NCI-H345 (cell line): ENCODE measurements at places on chromosomes 11 and 22.

DNA sequence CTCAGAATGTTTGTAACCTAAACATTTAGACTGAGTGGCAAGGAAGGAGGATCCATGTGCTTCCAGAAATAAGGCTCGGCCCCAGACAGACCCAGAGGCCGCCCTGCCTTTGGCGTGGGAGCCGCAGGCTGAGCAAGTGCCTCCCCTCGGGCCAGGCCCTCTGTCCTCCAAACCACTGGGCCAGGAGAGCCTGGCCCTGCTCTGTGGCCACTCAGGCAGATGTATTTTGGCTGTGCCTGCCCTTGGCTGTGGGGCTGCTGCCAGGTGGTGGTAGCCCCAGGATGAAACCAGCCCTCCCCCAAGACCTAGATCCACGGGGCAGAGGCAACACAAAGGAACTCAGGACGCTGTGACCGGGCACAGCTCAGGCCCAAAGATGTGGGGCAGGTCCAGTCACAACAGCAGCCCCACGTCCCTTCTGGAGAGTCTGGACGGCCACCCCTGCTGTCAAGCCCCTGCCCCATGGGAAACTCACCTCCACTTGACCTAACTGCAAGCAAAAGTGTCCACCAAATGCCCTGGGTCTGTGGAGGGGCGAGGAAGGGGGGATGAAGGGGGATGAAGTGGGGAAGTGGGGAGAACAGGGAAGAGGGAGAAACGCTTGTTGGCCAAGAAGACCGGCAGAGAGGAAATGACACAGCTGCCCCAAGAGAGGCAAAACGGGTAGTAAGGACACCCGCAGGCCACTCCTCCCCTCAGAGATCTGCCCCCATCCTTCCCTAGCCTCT lies 24.0 kb downstream of the PISD start:
- DNase-seq: no peak

- DNase-seq: no peak
Observed at GRCh38 chr11:95487391-95487790, 256.4 kb upstream of the SESN3 start.

DNA sequence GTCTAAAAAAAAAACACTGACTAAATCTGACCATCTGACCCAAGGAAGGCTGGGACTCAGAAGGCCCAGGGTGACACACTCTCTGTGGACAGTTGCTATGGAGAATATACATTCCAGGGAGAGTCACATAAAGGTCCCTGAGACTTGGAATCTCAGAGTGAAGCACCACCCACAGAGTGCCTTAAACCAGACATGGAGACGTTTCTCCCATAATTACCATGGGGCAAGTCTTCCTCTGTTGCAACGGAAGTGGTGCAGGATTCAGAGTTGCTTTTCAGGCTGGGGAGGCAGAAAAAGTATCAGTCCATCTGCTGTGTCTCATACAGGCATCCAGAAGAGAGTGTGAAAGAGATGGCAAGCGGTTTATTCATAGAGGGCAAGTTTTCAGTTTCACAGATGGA lies 58.7 kb upstream of the SLN start:
- DNase-seq: no peak

DNA sequence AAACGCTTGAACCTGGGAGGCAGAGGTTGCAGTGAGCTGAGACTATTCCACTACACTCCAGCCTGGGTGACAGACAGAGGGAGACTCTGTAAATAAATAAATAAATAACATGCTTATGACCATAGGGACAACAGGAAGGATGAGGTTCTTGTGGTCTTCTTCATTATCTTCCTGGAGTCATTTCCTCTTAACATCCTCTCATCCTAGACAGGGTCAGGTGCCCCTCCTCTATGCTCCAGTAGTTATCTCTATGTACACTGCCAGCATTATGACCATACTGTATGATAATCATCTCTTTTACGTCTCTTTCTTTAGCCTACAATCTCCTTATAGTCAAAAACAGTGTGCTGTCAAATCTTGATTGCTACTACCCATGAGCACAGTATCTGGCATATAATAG lies 17.7 kb downstream of the RAB30 start:
- no peak for DNase-seq

DNA sequence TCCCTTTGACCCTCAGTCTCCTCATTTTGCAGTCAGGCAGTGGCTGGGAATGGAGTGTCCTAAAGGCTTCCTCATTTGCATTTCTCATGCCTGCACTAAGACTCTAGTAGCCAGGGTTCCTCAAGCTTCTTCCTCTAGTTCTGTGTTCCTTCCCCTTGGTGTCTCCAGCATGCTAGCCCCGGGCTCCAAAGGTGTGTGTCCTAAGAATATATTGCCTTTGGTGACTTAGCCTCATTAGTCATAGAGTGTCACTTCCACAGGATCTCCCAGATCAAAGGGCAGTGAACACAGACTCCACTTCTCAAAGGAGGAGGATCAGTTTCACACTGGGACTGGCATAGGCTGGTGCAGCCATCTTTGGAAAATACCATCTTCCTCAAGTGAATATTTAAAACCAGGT lies 21.4 kb upstream of the ACER3 start:
- DNase-seq: no peak

DNA sequence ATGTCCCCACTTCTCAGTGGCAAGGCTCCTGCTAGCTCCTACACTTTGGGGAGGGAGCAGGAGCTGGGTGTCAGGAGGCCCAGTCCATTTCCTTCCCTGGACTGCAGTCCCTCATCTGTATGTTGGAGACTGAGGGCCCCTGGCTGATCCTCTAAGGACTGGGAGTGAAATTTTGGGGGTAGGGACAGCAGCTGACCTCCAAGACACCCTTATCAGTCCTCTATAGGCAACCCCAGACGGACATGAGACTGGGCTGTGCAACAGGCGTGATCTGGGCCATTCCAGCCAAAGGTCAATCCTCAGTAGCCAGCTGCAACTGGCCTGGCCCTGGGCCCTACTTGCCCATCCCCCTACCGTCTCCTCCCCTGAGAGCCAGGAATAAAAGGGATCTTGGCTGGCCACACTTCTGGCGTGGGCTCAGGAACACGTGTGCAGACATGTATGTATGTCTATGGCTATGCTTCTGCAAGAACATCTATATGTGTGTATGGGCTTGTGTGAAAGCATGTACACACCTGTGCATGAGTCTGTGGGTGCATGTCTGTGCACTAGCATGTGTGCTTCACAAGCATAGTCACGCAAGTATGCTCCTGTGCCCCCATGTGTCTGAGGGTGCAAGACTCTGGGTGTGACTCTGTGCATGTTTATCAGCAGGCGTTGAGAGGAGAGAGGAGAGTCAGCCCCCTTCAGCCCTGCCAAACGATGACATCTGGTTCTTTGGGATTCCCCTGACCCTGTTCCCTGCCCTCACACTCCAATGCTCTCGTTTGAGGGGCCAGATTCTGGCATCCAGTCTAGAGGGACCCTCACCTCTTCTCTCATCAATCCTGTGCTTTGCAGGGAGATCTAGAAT lies 24.6 kb upstream of the DGAT2 start:
- DNase-seq: no peak

DNA sequence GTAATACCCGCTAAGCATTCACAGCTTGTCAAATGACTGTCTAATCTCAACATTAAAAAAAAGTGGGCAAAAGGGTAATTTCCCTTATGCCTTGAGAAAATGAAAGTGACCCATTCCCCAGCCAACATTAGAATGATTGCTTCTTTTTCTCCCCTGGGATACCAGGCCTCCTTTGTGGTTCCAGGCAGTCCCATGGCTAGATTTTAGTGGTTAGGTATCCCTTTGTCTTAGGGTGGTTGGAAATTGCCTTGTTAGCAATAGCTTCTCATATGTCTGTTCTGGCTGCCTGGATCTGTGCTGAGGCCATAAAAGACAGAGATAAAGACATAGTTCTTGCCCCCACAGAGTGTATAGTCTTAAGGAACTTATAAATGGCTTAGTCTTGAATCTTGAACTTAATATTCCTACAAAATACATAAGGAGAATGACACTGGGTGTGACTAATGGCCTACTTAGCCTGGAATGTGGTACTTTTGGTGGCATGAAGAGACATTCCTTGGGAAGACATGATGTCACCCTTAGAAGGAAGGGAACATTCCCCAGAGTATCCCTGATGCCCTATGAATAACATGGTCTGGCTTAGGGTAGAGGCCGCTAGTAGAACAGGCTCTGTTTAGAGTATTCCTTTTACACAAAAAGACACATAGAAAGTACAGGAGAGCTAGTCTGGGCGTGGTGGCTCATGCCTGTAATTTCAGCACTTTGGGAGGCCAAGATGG lies 90.3 kb downstream of the ZBTB16 start:
- no peak for DNase-seq

DNA sequence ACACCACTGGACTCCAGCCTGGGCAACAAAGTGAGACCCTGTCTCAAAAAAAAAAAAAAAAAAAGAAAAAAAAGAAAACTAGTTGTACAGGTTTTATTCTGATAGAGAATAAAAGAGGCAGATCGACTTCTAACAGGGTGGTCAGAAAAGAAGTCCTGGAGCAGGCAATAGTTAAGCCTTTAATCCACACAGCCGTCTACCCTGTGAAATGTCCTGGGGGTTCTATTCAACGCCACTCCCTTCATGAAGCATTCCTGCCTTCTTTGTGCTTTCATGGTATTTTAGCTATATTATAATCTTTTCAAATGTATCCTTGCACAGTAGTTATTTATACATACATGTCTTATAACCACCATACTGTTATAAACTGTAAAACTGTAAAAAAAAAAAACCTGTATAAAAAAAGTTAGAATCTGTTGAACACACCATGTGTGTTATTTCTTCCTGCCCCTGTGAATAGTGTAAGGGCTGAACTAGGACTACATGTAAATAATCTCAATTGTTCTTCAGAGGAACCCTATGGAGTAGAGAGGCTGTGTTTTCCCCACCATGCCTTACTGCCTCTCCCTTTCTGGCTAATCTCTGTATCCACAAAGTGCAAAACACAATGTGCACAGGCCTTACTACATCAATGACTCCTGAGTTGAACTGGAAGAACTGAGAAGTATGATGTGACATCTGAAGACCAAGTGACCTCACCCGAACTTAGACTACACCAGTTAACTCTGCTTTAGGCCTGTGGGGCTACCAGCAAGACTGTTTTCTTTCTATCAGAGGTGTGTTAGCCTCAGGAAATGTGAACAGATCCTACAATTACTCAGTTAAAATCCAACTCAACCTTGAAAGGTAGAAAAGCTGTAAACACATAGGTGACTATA lies 25.3 kb downstream of the PRCP start:
- no peak for DNase-seq

GRCh38 chr22:30265131-30265720 lies 1.4 kb downstream of the OSM start:
- DNase-seq: no peak

- DNase-seq: peak; percentile 1
Observed at GRCh38 chr22:29517215-29517908, 36.2 kb downstream of the THOC5 start.

DNA sequence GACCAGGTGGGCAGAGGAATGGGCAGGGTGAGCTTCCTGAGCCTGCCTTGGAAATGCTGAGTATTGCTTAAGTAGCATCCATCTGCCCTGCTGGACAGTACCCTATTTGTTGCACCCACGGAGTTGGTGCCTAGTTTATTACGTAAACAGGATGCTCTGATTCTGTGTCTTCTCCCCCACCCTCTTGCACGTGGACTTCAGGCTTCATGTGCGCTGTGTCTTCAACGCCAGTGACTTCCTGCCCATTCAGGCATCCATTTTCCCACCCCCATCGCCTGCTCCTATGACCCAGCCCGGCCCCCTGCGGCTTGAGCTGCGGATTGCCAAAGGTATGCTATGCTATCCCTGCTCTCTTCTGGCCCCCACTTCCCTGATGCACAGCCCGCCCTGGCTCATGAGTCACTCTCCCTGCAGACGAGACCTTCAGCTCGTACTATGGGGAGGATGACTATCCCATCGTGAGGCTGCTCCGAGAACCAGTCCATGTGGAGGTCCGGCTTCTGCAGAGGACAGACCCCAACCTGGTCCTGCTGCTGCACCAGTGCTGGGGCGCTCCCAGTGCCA lies 5.7 kb downstream of the ZP1 start:
- DNase-seq: no peak

GRCh38 chr11:65488273-65489034 lies 10.4 kb upstream of the MALAT1 start:
- DNase-seq: peak; percentile 67

GRCh38 chr11:66467034-66467659 lies 442 bp downstream of the PELI3 start:
- peak; percentile 52 for DNase-seq

- no peak for DNase-seq
Observed at GRCh38 chr11:105790840-105791239, 181.0 kb downstream of the GRIA4 start.

- no peak for DNase-seq
Observed at GRCh38 chr11:45396394-45396793, 110.3 kb upstream of the SYT13 start.

DNA sequence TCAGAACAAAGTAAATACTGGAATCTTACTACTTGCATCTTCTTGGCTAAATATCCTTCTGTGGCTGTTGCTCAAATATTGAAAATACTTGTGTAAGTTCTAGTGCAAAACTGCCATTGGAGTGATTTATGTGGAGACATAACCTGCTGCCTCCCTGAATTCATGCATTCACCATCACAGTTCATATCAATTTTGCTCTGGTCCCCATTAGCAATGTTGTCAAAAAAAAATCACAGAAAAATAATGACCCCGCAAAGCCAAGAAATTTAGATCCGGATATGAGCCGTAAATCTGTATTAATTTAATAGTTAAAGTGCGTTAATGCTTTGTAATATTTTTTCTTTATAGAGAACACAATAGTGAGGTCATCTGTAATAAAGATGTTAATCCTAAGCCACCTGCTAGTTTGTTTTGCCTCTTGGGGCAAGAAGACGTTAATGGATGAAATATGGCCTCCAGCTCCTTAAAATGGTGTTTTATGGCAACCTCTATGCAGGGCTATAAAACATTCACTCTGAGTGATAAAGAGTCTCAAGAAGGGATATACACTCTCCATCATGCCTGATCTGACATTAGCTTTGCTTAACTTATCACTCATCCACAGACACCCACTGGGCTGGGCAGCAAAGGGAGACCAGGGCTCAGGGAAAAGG lies 255.9 kb downstream of the INSC start:
- no peak for DNase-seq

GRCh38 chr11:20059587-20060021 lies 100.7 kb downstream of the DBX1 start:
- DNase-seq: no peak

- DNase-seq: no peak
Observed at GRCh38 chr11:131206671-131207070, 163.7 kb upstream of the NTM start.

DNA sequence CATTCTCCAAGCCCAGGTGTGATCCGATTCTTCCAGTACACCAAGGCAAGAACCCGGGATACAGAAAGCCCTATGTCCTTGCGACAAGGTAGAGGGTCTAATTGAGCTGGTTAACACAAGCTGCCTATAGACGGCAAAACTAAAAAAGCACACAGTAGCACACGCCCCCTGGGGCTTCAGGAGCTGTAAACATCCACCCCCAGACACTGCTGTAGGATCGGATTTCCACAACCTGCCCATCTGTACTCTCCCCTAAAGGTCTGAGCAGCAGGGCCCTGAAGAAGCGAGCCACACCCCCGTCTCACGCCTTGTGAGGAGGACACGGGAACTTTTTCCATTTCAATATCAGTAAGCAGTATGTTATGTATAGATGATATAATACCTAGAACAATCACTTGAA lies 624.7 kb downstream of the BUD13 start:
- DNase-seq: peak; percentile 29

- no peak for DNase-seq
Observed at GRCh38 chr11:61065955-61066638, 36.2 kb upstream of the CD5 start.
